G401 (cell line): ENCODE measurements at places on chromosomes 5 and 9.
A peak's percentile ranks its signal among the peaks of the same experiment; 100 is the strongest.

- DNase-seq, result no peak
Measured at GRCh38 chr5:95668216-95668615, 14.6 kb downstream of the SPATA9 start.

- no peak for DNase-seq
Measured at GRCh38 chr5:43482490-43483297, 971 bp downstream of the TMEM267 start.

DNA sequence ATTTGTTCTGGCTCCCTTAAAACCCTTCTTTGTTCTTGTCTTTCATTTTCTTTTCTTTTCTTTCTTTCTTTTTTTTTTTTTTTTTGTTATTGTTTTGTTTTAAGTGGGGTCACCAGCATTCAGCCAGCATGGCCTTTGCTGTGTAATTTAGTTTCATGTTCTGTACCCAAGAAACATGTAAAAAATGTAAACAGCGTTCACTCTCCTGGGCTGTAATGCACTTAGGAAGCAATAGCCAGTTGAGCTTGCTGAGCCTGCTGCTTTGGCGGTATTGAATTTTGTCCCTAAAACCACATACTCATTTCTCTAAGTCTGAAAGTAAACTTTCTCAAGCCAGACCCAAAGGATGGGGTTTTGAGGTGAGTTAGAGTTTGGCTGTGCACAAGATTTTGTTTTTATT is 158.6 kb downstream of the PAPPA start:
- DNase-seq, result no peak

DNA sequence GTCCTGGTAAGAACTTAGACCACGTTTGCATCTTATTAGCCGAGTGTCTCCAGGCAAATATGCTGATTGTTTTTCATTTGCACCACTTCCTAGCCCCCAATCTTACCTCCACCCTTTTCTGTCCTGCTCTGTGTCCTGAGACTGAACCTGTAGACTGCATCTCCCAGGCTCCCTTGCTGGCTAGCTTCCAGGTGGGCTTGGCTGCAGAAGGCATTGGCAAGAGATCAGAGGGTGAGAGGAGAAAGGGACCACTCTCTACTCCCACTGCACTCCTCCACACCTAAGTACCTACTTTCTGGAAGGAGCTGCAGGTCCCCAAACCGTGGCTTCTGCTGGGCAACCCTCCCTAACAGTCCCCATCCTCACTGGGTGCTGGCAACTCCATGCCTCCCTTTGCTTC is 59.9 kb upstream of the XPA start:
- DNase-seq, result no peak

DNA sequence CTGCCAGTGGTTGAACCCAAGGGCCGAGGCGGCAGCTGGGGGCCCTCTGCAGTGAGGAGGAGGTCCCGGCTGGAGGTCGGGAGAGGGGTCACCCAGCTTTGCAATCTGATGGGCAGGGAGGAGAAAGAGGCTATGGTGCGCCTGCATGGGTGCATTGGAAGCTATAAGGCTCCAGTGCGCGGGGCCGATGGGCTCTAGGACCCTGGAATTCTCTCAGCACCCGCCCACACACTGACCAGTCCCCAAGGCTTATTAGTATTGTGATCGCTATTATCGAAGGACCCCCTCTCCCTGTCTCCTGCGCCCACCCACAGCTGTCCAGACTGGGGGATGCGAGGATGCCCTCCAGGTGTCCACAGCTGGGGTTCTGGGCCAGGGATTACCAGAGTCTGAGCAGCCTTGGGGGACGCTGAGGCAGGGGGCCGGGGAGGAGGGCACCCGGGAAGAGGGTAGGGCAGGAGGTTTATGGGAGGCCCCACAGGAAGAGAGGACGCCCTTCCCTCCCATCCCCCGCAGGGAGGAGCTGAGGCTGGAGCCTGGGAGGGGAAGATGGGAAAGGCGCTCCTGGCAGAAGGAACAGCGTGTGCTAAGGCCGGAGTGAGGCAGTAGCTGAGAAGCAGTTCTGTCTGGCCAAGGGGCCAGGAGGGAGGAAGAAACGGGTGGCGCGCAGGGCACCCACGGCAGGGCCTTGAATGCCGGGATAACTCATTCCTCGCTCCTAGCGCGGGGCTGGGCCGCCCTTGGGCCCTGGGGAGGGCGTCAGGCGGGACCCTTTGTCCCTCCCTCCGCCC is 24.2 kb downstream of the C9orf50 start:
- DNase-seq, result peak; percentile 74

DNA sequence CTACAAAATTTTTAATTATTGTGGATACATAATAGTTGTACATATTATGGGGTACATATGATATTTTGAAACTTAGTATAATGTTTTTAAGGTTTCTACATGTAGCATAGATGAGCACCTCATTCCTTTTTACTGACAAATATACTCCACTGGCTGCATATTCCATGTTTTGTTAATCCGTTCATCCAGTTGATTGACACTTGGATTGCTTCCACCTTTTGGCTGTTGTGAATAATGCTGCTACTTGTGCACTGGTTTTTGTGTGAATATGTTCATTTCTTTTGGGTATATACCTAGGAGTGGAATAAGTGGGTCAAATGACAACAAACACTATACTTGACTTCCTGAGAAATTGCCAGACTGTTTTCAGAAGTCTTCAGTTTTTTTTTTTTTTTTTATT is 2.8 kb upstream of the ENTREP1 start:
- DNase-seq, result no peak

DNA sequence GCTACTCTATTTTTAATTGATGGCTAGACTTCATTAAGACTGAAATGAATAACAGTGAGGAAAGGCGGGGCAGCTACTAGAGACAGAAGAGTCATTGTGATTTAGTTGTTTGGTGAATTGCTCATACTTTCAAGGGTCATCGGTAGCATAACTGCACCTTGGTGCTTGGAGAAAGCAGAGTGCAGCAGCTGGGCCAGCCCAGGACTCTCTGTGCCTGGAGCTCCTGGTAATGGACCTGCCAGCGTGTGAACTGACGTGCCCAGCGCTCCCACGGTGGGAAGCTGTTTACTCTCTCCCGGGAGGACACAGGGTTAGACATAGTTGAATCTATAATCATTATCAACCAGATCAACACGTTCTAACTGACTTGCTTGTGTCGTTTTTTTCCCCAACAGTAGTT is 42.9 kb downstream of the LURAP1L start:
- no peak for DNase-seq

DNA sequence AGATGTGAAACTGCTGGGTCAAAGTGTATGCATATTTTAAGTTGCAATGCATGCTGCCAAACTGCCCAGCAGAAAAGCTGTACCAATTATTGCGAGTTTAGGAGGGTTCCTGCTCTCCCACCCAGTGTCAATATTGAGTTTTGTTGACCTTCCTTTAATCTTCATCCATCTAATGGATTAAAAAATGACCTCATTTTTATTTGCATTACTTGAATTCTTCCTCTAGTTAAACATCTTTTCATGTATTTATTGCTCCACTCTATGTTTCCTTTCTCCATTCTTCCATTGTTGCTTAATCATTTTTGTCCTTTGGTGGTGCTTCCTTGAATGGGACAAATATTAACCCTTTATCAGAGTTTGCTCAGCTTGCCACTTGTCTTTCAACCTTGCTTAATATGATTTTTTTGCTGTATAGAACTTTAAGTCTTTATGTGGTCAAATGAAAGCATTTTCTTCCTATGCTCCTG is 32.4 kb downstream of the TLE1 start:
- DNase-seq, result no peak

GRCh38 chr5:62432621-62433064 is 20.1 kb downstream of the IPO11 start:
- DNase-seq, result no peak

DNA sequence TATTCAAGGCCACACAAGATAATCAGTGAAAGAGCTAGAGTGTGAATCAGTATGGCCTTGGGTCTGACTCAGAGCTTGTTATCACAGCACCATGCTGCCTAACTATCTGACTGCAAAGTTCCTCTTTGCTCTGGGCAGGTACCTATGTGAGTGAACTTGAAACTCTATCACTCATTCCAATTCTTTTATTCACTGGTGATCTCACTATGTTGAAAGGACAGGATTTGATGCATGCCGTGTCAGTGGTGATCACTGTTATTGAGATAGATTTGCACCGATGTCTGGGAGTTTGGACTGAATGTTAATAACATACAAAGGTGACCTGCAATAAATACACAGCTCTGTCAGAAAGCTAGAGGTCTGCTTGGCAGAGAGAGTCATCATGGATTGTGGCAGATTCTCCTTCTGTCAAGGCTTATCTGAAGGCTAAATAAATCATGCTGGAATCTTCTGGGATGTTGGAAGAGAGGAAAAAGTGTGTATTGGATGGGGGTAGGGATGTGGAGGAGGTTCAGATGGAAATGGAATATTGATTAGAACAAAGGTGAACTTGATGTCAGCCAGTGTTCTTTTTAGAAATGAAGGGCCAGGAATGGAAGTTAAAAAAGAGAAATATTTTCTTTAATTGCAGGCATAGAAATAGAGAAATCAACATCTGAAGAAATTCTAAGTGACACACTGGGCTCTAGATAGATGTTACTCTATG is 91.8 kb upstream of the TNC start:
- DNase-seq, result no peak

GRCh38 chr5:131684051-131684450 is 49.0 kb upstream of the RAPGEF6 start:
- no peak for DNase-seq

DNA sequence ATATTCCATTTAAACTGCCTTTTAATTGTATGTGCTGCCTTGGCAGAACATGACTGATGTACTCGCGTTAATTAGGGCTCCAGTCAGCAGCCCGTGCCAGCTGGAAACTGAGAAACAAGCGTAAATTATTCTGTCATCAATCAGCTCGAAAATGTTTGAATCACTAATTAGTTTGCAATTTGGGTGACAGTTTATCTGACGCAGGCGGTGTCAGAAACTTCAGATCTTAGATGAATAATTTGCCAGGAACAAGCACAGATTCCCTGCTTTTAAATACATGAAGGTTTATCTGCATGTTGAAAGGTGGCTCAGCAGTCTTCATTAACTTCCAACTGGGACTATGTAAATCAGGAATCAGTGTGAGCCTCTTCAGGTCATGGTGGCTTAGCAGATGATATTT is 176.0 kb upstream of the TLE4 start:
- no peak for DNase-seq

DNA sequence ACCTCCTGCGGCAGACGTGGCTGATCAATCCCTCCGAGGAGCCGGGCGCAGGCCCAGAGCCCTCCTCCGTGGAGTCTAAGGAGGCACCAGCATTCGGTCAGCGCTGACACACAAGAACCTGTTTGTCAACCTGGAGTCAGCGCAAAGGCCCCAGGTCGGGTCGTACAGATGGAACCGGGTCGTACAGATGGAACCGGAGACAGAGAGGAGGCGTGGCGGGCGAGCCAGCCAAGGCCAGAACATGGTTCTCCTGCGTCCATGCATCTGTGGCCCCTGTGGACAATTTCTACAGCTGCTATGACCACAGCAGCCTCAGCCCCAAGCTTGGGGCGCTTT is 125.1 kb upstream of the SARDH start:
- no peak for DNase-seq

- no peak for DNase-seq
Measured at GRCh38 chr5:40672425-40672824, 7.3 kb upstream of the PTGER4 start.

- no peak for DNase-seq
Measured at GRCh38 chr9:93600504-93600903, 24.1 kb downstream of the PHF2 start.

- no peak for DNase-seq
Measured at GRCh38 chr5:57186194-57186593, 12.3 kb downstream of the GPBP1 start.

DNA sequence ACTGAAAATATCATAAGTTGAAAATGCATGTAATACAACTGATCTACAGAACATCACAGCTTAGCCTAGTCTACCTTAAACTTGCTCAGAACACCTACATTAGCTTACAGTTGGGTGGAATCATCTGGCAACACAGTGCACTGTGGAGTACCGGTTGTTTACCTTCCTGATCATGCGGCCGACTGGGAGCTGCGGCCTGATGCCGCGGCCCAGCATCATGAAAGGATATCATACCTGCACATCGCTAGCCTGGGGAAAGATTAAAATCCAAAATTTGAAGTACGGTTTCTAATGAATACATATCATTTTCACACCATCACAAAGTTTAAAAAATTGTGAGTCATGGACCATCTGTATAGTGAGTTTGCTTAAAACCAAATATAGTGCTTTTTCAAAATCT is 1.8 kb downstream of the HACD4 start:
- no peak for DNase-seq

DNA sequence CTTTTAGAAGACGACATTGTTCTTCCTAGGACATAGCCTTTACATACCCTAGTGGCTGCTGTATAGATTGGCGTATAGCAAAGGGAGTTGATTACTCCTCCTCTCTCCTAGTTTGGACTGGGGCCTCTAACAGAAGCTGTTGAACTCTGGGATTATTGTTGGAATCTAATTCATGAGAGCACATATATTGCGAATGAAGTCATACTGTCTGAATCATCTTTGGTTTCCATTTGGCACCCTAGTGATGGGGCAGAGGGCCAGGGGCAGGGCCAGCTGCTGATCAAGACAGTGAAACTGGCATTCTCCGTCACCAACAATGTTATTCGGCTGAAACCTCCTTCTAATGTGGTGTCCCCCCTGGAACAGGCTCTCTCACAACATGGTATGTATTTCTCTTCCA is 40.3 kb downstream of the NUP188 start:
- DNase-seq, result no peak

DNA sequence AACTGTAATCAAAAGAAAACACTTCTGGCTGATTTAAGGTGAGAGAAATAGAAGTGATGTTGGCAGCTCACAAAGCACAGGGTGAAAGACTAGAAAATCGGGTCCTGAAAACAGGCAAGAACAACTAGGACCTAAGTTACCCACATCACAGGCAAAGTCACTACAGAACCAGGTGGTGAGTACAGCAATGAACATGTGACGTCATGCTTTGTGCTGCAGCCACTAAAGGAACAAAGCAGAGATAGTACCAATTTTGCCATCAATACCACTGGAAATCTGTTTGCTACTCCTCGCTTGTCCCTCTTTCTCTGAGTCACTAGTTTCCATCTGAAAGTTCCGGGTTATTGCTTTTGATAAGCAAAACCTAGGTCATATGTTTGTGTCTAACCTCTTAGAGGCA is 326.7 kb downstream of the GABRB2 start:
- DNase-seq, result no peak

DNA sequence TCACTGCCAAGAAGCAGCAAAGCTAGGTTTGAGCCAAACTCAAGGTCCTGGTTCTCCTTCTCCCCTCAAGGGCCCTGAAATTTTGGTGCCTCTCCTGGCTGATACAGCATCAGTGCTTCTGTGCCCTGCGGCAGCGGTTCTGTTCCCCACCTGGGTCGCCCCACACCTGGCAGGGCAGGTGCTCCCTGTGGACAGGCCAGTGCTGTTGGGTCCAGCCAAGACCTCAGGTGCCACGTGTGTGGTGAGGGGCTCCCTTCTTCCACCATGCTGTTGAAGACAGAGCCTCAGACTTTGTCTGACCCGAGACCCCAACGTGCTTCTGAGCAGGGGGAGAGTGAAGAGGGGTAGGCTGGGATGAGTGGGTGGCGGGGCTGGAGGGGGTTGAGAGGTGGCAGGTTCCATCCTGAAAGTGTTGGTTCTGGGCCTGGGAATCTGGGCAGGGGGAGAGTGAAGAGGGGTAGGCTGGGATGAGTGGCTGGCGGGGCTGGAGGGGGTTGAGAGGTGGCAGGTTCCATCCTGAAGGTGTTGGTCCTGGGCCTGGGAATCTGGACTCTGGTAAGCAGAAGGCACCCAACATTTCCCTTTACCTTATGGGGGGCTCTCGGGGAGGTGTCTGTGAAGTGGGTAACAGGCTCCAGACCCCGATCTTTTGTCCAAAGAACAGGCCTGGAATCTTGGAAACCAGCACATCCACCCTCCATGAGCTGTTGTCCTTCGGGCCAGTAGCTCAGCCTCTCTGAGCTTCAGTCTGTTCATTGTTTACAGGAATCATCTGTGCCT is 2.3 kb downstream of the PLEKHG4B start:
- no peak for DNase-seq

GRCh38 chr9:86200599-86201162 is 58.8 kb downstream of the C9orf153 start:
- no peak for DNase-seq
